ENCODE measurements at places on chromosomes 3 and 15. TPM values are rescaled to one million over a fixed set of nuclear protein-coding genes. Genes with fewer than 3 reads are reported as not detected.

DNA sequence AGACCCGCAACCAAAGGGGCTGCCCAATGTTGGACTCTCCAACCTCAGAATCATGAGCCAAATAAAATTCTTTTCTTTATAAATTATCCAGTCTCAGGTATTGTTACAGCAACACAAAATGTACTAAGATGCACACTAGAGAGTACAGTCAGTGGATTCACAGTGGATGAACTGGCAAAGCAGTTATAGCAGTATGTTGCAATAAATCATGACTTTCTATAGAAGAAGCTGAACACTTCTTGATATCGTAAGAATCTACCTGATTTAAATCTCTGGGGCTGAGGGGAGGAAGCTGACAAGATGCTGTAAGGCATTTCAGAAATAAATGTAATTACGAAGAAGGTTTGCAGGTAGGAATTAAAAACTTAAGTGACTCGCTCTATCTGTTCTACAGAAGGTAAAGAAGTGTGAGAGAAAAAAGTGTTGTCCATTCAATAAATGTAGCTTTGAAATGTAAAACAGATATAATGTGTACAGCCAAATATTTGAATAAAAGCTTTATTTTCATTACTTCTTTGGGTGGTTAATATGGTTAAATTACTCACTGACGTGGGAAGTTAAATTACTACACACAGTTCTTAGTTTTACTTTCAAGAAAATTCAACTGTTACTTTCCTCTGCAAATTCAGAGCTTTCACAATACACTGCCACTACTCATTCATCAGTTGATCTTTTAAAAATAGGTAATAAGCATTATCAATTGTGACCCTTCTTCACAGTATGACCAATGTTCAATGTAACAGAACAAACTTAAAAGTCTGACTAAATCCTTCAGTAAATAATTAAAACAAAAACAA is 439.1 kb downstream of the SHQ1 start:
- H3K27me3 ChIP-seq, result no peaks in the 10 kb centered on the region
- peaks cover 46% of the 10 kb centered on the region for H3K4me1 ChIP-seq
- H3K36me3 ChIP-seq, result peaks cover 10% of the 10 kb centered on the region

- no peak overlapping the region for H3K4me3 ChIP-seq
- no peaks in the 10 kb centered on the region for H3K36me3 ChIP-seq
- no peak overlapping the region for H3K27ac ChIP-seq
- peaks cover 6% of the 10 kb centered on the region for H3K27me3 ChIP-seq
- H3K4me1 ChIP-seq, result no peaks in the 10 kb centered on the region
- DNase-seq, result no peak
Observed at GRCh38 chr3:10972072-10972782, 20.3 kb upstream of the SLC6A1 start.

- DNase-seq, result no peak
Observed at GRCh38 chr3:128488636-128488990, 4.4 kb downstream of the GATA2 start.

DNA sequence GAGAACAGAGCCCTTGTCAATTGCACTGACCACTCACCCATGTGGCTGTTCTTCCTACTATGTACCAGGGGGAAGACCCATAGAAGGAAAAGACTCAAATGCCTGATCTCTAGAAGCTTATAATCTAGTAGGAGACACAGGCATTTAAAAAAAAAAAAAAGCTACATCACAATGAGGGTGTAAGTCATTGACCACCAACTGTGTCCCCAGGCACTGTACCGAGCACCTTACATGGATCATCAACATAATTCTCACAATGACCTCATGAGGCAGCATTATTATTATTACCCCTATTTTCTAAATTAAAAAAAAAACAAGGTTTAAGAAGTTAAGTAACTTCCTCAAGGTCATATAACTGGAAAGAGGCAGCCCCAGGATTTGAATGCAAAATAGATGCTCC is 247.4 kb downstream of the SHOX2 start:
- H3K4me3 ChIP-seq, result no peak overlapping the region
- DNase-seq, result no peak
- H3K4me1 ChIP-seq, result no peaks in the 10 kb centered on the region
- no peak overlapping the region for H3K27ac ChIP-seq

GRCh38 chr15:89836267-89837133 is 21.8 kb upstream of the ANPEP start:
- no peak for DNase-seq
- peak overlapping the region; percentile 1 for H3K27ac ChIP-seq
- no peak overlapping the region for H3K4me3 ChIP-seq
- H3K4me1 ChIP-seq, result peaks cover 13% of the 10 kb centered on the region
- peaks cover 15% of the 10 kb centered on the region for H3K36me3 ChIP-seq

- H3K4me3 ChIP-seq, result no peak overlapping the region
- peaks cover 10% of the 10 kb centered on the region for H3K36me3 ChIP-seq
- peaks cover 3% of the 10 kb centered on the region for H3K27me3 ChIP-seq
- no peak for DNase-seq
Observed at GRCh38 chr15:58268746-58269267, 130.6 kb downstream of the AQP9 start.

- H3K4me3 ChIP-seq, result no peak overlapping the region
- DNase-seq, result no peak
- no peaks in the 10 kb centered on the region for H3K27me3 ChIP-seq
Observed at GRCh38 chr3:78844307-78844706, 923.5 kb downstream of the ROBO1 start.

GRCh38 chr3:184289426-184289938 is 9.6 kb upstream of the PSMD2 start:
- peaks cover 3% of the 10 kb centered on the region for H3K4me1 ChIP-seq
- H3K27me3 ChIP-seq, result peaks cover 4% of the 10 kb centered on the region
- no peaks in the 10 kb centered on the region for H3K36me3 ChIP-seq
- H3K4me3 ChIP-seq, result no peak overlapping the region

DNA sequence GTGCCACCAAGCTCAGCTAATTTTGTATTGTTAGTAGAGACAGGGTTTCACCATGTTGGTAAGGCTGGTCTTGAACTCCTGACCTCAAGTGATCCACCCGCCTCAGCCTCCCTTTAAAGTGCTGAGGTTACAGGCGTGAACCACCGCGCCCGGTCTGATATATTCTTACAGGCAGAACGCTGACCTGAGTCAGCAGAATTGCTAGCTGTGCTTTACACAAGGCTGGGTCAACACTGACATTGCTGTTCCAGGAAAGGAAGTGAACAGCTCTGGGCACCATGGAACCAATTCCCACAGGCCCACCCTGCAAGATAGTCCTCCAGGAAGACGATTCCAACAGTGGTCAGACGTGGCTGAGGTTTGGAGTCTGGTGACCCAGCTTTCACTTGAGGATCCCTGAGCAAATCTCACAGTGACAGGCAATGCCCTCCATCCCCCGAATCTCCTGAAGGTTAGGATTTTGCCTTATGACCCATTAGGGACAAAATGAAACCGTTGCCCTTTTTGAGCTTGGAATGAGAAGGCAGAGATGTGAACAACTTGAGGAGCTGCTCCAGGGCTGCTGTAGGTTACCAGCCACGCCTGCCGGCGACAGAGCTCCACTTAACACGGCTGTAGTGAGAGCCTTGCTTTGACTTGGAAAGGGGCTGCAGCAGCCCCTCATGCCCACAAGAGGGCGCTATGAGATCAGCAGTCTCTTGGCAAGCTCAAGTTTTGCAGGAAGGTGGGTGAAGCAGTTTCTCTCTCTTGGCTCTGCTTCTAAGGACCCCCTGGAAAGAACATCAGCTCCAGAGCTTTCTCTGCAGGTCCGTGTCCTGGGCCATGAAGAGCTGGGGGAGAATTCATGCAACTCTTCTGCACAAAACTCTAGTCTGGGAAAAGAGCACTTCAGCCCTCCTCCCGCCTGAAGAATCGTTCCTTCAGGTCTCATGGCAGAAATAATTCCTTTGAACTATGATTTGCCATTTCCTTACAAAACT is 74.1 kb downstream of the SENP2 start:
- H3K4me1 ChIP-seq, result peaks cover 3% of the 10 kb centered on the region
- peak; percentile 57 for DNase-seq
- peaks cover 14% of the 10 kb centered on the region for H3K27me3 ChIP-seq
- no peak overlapping the region for H3K4me3 ChIP-seq

GRCh38 chr3:187684444-187684843 is 14.2 kb upstream of the SST start:
- no peak for DNase-seq
- H3K27me3 ChIP-seq, result peaks cover 35% of the 10 kb centered on the region
- H3K4me1 ChIP-seq, result peaks cover 2% of the 10 kb centered on the region
- no peaks in the 10 kb centered on the region for H3K36me3 ChIP-seq

- H3K4me3 ChIP-seq, result no peak overlapping the region
- no peaks in the 10 kb centered on the region for H3K27me3 ChIP-seq
- peaks cover 7% of the 10 kb centered on the region for H3K4me1 ChIP-seq
- DNase-seq, result no peak
- H3K36me3 ChIP-seq, result peaks cover 2% of the 10 kb centered on the region
Observed at GRCh38 chr3:177210744-177211502, 13.6 kb upstream of the TBL1XR1 start.

MOBP gene
- total RNA-seq, result not detected

THBS1 gene
- 6.0 TPM for total RNA-seq

CAV3 gene
- not detected for total RNA-seq

CRABP1 gene
- total RNA-seq, result not detected

MESP2 gene
- not detected for total RNA-seq

All from activated naive CD8-positive, alpha-beta T cell treated with anti-CD3 and anti-CD28 coated beads, Interleukin-2, amount 10 ng/mL, durations not matched to agents 7 days and 5 days (primary cell).